ENCODE measurements at places on chromosomes 4 and X.

- DNase-seq: no peak
These were observed 102.7 kb downstream of the UCHL1 start for GRCh38 chr4:41359422-41359775.

DNA sequence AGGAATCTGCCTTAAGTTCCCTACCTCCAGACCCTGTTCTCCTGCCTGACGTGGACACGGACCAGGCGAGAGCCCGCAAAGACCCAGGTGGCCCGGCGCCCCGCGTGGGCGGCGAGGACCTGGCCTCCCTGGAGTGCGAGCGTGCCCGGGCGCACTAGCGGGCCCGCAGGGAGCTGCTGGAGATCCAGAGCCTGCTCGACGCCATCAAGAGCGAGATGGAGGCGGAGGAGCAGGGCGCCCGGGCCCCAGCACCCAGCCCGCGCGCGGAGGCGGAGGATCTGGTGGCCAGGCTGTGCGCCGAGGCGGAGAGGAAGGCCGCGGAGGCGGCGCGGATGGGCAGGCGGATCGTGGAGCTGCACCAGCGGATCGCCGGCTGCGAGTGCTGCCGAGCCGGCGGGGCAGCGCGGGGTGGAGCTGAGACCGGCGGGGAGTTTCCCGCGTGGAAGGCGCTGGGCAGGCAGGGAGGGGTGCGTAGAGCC, 18.2 kb downstream of the MRFAP1 start:
- no peak for DNase-seq

DNA sequence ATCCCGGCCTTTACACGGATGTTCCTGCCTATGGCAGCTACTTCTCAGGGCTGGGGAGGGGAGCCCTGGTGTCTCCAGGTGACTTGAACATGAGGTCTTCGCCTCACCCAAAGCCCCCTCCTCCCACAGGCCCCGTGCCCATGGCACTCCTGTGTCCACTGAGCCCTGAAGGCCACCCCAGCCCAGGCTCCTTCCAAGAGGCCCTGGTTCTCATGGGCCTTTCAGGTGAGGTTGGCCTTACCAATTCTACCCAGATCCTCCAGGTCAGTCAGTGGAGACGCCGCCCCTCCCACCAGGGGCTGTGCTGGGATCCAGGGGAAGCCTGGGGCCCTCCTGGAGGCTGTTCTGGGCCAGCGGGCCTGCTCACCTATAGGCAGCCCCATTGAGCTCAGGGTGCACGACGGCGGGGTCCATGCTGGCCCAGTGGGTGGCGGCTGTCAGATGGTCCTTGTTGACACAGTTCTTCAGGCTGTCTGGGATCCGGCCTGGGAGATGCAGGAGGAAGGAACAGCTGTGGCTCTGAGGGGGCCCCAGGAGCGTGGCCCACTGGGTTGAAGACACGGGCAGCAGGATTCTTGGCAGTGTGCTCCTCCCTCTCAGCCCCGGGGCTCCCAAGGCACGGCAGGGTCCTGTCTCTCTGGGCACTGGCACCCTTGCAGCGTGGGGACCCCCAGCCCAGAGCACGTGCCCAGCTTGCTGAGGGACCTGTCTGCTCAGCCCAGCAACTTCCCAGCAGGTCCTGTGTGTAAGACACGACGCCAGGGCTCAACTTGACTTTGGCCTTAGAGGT, 36.2 kb downstream of the CTBP1 start:
- no peak for DNase-seq

GRCh38 chr4:103204111-103204510, 6.0 kb upstream of the CENPE start:
- no peak for DNase-seq

GRCh38 chrX:57519578-57520118, 72.2 kb upstream of the ZXDB start:
- DNase-seq: no peak

DNA sequence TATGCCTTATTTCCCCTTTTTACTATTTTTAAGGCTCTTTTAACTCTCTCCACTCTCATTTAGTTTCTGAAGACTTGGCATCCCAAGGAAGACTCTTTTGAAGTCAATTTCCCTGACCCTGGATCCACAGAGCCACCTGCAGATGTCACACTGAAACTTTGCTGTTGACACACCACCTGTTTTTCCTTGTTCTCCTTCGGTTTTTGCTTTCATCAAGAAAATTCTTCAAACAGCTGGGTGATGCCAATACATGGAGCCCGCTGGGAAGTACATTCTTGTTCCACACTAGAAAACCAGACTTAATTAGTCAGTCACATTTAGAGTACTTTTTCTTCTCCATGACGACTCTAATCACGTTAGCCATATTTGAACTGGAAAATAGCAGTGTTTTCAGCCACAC, 293.9 kb downstream of the PDGFC start:
- DNase-seq: no peak

- DNase-seq: no peak
These were observed 61.1 kb downstream of the FBXO8 start for GRCh38 chr4:174222266-174222872.

DNA sequence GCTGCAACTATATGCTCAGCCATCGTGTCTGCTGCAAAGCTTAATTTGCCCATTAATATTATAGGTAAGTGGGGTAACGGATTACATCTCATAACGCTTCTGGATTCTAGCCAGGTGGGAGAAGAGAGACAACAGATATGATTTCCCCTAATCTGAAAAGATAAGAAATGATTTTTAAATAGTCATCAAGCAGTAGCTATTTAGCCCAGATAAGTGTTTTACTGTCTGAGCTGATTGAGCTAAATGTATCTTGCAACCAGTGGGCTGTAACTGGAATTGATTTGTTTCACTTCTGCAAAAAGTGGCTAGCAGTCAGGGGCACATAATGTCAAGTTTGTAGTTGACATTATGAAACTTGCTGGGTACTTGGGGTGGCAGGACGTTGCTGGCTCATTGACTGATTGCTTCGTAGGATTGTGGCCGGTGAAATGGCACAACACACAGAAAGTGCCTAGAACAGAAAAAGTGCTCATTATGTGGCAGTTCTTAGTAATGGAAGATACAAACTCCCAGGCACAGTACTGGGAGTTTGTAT, 18.5 kb downstream of the LAP3 start:
- no peak for DNase-seq

DNA sequence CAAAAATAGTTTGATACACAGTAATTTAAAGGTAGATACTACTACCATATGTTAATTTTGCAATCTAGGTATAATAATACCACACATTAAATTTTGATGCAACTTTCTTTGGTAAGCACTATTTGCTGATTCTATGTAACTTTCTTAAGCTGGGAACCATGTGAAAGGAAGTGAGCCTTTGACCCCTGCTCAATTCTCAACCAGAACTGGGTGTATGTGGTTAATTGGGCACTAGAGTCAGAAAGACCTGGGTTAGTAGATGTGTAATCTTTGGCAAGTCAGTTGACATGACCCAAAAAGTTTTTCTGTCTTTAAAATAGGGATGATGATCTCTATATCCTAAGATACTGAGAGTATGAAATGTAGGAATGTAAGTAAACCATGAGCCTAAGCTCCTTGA, 22.4 kb downstream of the TLR2 start:
- no peak for DNase-seq

GRCh38 chr4:25421816-25422525, 44.9 kb downstream of the ANAPC4 start:
- no peak for DNase-seq

DNA sequence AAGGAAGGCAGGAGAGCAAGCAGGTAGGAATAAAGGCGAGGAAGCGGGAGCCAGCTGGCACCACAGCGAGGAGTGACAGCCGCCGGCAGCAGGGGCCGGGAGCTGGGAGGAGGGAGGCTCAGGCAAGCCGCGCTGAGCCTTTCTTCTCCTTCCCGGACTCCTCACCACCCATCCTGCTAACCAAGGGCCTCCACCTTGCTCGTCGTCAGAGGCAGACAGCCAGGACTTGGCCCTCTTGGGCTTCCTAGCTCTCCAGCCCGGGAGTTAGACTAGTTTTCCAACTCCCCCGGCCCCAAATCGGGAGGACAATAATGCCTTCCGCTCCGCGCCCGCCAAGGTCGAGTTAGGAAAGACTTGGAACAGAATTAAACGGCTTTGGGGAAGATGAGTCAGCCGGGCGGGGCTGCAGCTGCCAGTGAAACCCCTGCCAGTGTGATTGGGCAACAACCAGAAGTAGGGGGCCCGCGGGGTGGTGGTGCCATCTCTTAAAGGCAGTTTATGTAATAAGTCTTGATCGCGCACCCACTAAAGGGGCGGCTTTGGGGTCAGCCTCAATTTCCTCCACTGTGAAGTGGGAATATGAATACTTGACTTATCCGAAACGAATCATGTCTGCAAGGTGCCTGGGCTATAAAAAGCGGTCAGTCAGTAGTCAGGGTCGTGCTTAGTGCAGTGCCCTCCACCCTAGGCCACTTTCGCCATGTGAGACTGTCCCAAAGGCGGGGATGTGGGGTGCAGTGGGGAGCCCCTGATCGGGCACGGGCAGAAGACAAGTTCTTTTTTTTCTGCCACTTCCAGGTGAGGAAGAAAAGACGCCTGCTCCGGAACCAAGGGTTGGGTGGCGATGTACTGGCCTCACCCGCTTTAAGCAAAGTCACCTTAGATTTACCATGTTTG, 6.7 kb upstream of the HSD17B10 start:
- no peak for DNase-seq

GRCh38 chr4:130545171-130545570, 1449.2 kb downstream of the C4orf33 start:
- DNase-seq: no peak

DNA sequence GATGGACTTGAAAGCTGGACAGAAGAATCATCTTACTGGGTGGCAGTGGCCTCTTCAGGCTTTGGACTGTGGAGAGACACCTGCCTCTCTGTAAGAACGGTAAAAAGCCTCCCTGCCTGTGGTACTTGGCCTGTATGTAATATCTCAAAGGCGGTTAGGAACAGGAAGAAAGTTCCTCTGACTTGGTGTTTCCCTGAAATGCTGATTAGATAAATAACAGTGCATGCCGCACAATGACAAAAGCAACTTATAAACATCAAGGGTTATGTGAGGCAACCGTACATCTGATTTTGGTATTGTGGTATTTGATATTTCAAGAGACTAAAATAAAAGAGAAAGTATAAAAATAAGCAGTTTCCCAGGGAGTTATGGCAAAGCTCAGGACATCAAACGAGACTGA, 92.4 kb upstream of the SORBS2 start:
- DNase-seq: no peak

DNA sequence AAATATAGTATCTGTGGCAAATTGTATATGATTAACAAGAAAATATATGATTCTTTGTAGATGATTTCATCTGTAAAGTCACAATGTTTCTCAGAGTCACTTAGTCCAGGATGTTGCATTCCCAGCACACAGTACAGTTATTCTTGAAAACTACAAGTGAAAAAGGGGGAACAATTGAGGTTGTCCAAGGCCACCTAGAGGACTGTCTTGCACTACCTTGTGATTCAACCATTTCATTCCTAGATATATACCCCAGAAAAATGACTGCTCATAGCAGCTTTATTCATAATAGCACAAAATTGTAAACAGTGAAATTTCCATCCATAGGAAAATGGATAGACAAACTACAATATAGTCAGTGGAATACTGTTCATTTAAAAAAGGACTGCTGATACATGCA, 16.0 kb downstream of the C4orf33 start:
- DNase-seq: no peak
